ENCODE measurements at places on chromosomes 6 and 20.

DNA sequence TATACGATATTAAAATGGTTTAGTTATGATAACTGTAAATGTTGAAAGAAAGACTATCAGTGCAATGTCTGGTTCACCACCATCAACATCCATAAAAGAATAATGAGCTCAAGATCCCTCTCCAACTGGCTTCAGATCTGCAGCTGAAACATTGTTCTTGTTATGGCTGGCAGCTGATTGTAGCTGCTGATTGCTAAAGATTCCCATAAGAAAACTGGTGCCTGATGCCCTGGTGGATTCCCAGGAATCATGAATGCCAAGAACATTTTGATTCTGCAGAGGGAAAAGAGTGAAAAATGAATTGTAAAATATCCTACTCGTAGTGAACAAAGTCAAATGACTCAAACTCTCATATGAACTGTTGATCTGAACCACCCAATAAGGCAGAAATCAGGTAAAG lies 1160.2 kb downstream of the EPHA7 start:
- no peaks in the 10 kb centered on the region for H3K27me3 ChIP-seq
- no peak overlapping the region for H3K27ac ChIP-seq
- no peaks in the 10 kb centered on the region for H3K4me1 ChIP-seq
- no peak for DNase-seq
- H3K4me3 ChIP-seq, result no peak overlapping the region

GRCh38 chr6:108737594-108738546 lies 110.4 kb upstream of the ARMC2 start:
- no peak overlapping the region for H3K4me3 ChIP-seq
- peaks cover 18% of the 10 kb centered on the region for H3K4me1 ChIP-seq
- DNase-seq, result peak; percentile 63
- H3K36me3 ChIP-seq, result no peaks in the 10 kb centered on the region

GRCh38 chr20:56631990-56632327 lies 2.9 kb downstream of the TFAP2C start:
- H3K4me1 ChIP-seq, result no peaks in the 10 kb centered on the region
- no peak for DNase-seq
- no peak overlapping the region for H3K27ac ChIP-seq
- H3K27me3 ChIP-seq, result peaks cover 37% of the 10 kb centered on the region
- no peak overlapping the region for H3K4me3 ChIP-seq
- no peaks in the 10 kb centered on the region for H3K36me3 ChIP-seq

GRCh38 chr6:16346831-16347230 lies 108.4 kb downstream of the GMPR start:
- DNase-seq, result no peak
- no peaks in the 10 kb centered on the region for H3K27me3 ChIP-seq
- no peaks in the 10 kb centered on the region for H3K36me3 ChIP-seq
- H3K4me3 ChIP-seq, result no peak overlapping the region
- H3K27ac ChIP-seq, result no peak overlapping the region
- H3K4me1 ChIP-seq, result peaks cover 15% of the 10 kb centered on the region

DNA sequence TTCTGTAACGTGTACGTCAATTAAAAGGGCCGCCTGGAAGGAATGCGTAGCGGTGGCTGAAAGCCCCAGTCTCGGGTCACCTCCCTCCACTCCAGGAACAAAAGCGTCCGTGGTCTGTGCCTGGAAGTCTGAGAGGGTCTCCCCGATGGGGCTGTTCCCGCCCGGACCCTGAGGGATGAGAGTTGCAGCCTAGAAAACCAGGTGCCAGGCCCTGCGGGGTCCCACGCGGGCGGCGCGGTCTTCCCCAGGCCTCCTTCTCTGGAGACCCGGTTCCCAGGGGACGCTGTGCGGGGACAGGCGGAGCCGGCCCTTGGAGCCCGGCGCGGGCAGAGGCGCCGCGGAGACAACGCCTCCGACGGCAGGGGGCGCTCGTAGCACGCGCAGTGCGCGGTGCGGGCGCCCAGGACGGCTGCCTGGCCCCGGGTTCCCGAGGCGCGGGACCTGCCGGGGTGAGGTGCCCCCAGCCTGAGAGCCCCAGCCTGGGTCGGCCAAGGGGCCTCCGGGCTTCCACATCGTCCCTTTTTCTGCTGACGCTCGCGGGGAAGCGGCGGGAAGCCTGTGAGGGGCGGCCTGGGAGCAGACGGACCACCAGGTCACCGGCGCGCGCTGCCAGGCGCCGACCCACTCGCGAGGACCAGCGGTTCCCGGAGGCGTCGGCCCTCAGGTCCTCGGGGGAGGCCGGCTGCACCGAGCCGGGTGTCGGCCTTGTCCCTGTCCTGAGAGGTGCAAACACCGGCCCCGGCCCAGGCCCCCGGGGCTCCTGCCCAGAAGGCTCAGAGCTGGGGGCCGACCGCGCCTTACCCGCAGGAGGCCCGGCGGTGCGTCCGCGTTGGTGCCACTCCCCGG lies 5.3 kb upstream of the FOXC1 start:
- H3K27ac ChIP-seq, result no peak overlapping the region
- peak; percentile 58 for DNase-seq
- peak overlapping the region; percentile 43 for H3K4me3 ChIP-seq
- H3K27me3 ChIP-seq, result no peaks in the 10 kb centered on the region
- H3K36me3 ChIP-seq, result no peaks in the 10 kb centered on the region

GRCh38 chr6:30828027-30828962 lies 56.0 kb upstream of the DDR1 start:
- H3K36me3 ChIP-seq, result no peaks in the 10 kb centered on the region
- peaks cover 17% of the 10 kb centered on the region for H3K4me1 ChIP-seq
- no peaks in the 10 kb centered on the region for H3K27me3 ChIP-seq

All from SJCRH30 (cell line).